ENCODE measurements at places on chromosomes 12 and 14.

DNA sequence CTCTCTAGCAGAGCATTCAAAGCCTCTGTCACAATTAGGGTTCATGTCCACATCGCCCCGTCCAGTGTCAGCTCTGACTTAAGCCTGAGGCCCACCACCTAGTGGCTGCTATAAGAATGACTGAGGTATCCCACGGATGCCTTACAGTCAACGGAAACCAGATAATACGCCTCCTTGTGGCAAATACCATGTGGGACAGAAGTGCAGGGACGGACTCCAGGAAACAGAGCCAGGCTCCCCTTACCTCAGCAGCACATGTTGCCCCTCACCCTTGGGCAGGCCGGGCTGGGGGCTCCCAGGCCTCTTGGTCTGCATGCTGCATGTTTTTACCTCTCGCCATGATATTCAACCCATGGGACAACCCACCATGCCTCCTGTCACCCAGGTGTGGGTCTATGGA is 86.3 kb downstream of the VWF start:
- no peak for DNase-seq

GRCh38 chr12:65277994-65278575 is 398 bp upstream of the MSRB3 start:
- DNase-seq, result no peak

GRCh38 chr14:100033347-100034075 is 31.7 kb upstream of the EVL start:
- DNase-seq, result no peak

DNA sequence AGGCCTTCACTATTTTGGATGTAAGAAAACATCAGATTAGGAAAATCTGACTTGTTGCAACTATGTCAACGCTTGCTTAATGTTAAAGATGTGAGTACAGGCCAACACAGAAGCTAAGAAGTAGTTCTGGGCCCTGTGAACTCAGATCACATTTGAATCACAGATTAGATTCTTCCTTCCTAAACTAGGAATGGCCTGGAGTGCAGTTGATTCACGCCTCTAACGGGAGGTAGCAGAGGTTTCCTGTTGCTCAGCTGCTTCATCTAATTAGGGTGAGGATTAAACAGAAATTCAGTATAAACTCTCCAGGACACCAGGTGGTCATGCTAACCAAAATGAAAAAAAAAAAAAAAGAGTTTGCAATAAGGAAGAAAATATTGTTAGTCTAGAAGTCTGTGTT is 314.3 kb downstream of the TRHDE start:
- no peak for DNase-seq

- DNase-seq, result no peak
Observed at GRCh38 chr12:78189656-78190055, 359.0 kb downstream of the NAV3 start.

- DNase-seq, result no peak
Observed at GRCh38 chr12:122064780-122065588, 13.6 kb upstream of the MLXIP start.

DNA sequence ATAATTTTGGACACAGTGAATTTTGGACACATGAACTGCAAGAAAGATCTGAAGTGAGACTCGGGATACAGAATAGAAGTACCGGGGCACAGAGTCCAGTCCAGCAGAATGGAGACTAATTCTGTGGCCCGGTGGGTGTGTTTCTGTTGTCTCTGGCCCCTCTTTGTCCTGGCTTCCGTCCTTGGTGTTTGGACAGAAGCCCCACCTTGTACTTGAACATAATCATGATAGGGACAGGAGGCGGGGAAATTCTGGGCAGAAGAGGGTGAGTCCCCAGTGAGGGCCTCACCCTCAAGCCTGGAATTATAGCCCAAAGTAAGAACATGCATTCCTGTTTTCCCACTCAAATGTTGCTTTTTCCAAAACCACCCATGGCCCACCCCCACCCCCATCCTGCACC is 39.9 kb downstream of the TNFAIP2 start:
- DNase-seq, result no peak

GRCh38 chr14:99148131-99148530 is 123.9 kb downstream of the BCL11B start:
- DNase-seq, result no peak

- DNase-seq, result no peak
Observed at GRCh38 chr14:104112113-104112505, 26.3 kb upstream of the KIF26A start.

DNA sequence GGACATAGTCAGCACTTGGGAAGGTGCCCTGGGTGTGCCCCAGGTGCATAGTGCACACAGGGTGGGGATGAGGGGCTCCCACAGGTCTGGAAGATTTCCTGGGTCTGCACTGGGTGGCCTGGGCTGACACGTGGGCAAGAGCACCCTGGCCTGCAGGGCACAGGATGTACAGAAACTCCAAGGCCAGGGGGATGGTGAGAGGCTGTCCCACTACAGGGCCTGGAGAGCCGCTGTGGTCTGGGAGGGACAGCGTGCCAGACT is 35.8 kb upstream of the PPP1R13B start:
- no peak for DNase-seq

GRCh38 chr14:76307786-76308780 is 67.9 kb upstream of the ESRRB start:
- no peak for DNase-seq

DNA sequence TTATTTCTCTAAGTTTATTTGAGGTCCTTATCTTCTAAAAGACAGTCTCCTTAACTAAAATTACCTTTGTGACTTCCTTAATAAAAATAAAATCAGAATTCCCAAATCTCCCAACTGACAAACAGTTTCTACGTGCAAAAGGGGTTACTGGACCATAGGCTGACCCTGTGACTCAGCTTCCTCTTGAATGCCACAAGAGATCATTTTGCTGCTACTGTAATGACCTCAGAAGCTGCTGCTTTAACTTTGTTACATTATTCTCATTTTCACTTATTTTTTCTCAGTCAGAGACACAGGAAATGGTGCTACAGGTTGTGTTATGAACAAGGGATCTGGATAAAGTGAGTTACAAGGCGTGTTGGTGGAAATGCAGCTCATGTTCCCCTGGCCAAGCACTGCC is 132.2 kb upstream of the TMTC2 start:
- no peak for DNase-seq

- DNase-seq, result no peak
Observed at GRCh38 chr12:79058342-79058741, 193.8 kb downstream of the SYT1 start.

DNA sequence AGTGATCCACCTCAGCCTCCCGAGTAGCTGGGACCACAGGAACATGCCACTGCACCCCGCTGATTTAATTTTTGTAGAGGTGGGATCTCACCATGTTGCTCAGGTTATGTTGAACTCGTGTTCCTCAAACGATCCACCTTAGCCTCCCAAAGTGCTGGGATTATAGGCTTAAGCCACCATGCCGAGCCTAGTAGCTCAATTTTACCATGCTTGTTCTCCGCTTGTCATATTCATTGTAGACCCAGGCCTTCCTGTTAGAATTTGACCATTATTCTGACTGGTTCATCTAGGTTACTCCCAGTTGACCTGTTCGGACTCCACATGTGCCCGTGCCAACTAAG is 24.7 kb downstream of the TMBIM6 start:
- DNase-seq, result no peak

- DNase-seq, result no peak
Observed at GRCh38 chr14:92797935-92798653, 4.0 kb downstream of the GOLGA5 start.

DNA sequence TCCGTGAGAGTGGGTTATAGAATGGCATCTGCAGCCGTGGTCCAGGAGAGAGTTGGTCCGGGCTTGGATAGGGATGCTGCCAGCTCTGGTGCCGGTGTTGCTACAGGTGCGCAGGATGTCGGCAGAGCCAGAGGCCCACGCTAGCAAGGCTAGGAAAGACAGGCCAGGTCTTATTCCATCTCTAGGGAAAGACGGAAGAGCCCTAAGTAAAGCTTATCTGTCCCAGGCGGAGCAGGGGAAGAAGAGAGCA is 485 bp upstream of the PSME1 start:
- DNase-seq, result no peak

- no peak for DNase-seq
Observed at GRCh38 chr14:57918791-57919190, 52.9 kb upstream of the SLC35F4 start.

GRCh38 chr12:123941624-123942237 is 30.9 kb downstream of the CCDC92 start:
- peak; percentile 71 for DNase-seq

- DNase-seq, result no peak
Observed at GRCh38 chr14:85426068-85426935, 103.6 kb upstream of the FLRT2 start.

DNA sequence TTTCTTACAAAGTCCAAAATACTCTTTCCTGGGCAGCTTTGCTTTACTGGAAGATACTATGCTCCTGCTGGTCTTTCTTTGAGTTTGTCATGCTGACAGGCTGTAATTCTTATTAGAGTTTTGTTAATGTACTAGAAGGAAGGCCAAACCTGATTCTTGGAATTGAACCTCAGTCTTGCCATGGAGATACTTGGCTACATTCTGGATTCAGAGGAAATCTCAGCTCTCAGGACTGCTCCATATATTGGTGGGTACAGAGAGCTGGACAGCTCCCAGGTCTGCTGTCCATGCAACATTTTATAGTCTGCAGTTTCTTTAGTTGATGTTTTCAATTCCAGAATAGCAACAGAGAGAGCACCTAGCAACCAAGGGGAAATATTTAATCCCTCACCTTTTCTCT is 363.1 kb upstream of the STXBP6 start:
- DNase-seq, result no peak

DNA sequence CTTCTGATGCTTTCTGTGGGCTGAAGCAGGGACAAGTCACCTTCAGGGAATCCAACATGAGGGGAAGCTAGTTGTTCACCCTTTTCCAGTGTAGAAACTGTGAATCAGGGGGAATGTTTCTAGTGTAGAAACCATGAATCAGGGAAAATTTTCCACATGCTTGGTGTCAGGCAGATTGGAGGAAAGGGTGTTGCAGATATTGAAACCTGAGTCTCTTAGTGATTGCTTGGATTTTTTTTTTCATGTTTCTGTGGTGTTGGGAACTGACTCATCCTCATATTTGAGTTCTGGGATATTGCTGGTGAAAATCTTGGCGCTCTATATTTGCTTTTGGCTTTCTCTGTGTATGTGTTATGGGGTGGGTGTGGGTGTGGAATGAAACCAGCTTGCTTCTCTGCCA is 144.5 kb upstream of the FBXO33 start:
- no peak for DNase-seq

DNA sequence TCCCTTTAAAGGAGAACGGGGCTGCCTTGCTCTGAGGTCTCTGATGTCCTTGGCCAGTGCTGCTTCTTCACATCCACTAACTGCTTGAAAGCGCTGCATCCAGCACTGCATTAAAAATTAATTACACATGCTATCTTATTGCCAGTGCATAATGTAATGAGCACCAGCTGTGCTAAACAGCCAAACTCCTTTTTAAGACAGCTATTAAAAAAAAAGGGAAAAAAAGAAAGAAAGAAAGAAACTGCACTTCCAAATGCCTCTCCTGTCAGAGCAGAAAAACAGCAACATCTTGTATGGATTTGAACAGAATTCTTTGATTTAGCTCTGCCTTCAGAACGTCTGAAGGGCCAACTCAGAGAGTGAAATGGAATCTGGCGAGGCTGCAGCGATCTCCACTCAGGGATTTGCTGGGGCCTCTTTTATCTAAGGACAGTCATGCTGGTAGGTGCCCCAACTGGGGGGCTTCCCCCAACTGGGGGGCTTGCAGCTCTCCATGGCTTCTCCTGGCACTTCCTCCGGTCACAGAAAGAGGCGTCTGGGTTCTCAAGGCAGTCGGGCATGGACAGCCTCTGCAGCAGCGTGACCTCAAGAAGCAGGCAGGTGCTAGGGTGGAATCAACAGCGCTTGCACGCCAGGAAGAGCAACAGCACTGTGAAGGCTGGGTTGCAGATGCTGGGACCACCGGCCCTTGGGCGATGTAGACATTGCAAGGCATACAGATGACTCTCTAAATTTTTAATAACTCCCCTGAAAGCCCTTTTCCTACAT is 46.4 kb downstream of the BCL11B start:
- DNase-seq, result peak; percentile 28

DNA sequence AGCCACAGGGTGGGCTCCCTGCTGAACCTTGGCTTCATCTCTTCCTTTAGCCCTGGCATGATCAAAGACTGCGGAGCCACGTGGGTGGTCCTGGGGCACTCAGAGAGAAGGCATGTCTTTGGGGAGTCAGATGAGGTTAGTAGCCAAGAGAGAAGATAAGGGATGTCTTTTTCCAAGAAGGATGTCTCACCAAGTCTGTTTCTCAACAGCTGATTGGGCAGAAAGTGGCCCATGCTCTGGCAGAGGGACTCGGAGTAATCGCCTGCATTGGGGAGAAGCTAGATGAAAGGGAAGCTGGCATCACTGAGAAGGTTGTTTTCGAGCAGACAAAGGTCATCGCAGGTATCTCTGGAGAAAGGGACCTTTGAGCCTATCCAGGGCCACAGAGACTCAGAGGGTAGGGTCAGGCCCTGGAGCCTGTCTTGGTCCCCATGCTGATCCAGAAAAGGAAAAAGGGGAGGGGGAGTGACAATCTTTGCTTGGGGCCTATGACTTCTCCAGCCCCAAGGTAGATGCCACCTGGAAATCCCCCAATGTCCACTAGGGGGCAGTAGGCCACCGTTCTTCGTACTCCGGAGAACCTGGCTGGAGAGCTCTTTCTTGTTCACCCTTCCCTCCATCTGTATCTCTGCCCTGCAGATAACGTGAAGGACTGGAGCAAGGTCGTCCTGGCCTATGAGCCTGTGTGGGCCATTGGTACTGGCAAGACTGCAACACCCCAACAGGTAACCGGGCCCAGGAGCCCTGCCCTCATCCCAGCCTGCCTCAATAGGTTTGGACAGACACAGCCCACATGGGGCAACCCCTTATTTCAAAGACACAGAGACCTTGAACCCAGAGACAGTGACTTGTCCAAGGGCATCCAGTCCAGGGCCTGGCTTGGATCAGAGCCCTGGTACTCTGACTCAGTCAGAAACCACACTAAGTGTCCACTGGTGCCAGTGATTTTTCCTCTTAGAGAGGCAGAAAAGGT is 2.0 kb downstream of the TPI1 start:
- no peak for DNase-seq

GRCh38 chr12:47705229-47705565 is 633 bp downstream of the RPAP3 start:
- no peak for DNase-seq

GRCh38 chr14:51445001-51445390 is 204.9 kb downstream of the TMX1 start:
- no peak for DNase-seq

DNA sequence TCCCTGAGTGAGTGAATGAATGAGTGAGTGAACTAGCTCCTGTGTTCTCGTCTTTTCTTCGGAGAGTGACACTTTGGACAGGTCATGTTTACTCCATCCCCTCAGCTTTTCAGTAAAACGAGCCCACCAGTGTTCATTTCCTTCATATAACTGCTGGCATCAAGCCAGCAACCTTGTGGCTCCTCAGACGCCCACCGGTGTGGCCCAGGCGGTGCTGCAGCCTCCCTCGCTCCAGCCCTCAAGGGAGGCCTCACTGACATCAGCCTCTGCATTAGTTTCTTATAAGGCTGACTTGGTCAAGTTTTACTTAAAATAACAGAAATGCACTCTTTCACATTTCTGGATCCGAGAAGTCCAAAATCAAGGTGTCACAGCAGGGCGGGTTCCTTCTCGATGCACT is 188.0 kb downstream of the ZFP36L1 start:
- DNase-seq, result no peak
